ENCODE measurements at places on chromosomes 7 and 10.

GRCh38 chr7:30510124-30511075 is 5.8 kb upstream of the GGCT start:
- no peak for DNase-seq

- no peak for DNase-seq
Observed at GRCh38 chr7:27961255-27961654, 219.3 kb downstream of the JAZF1 start.

GRCh38 chr7:26500749-26501352 is 209.2 kb downstream of the SNX10 start:
- DNase-seq, result peak; percentile 15

DNA sequence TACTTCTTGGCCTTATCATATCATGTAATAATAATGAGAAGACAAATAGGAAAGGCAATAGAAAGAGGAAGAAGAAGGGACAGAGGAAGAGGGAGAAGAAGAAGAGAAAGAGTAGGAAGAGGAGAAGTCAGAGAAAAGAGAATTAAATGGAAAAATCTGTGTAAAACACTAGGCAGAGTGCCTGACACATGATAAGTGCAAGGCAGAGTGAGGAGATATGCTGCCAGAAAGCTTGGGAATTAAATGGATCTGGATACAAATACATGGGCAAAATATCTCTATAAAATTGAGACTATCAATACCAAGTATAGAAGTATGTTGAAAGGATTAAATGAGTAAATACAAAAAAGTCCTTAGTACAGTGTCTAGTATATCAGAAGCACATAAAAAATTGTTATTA is 124.8 kb downstream of the CACNA2D1 start:
- no peak for DNase-seq

GRCh38 chr10:48423884-48424283 is 117.4 kb downstream of the MAPK8 start:
- no peak for DNase-seq

Measured in hippocampal formation (tissue), 2 donors.